ENCODE measurements at places on chromosomes 1 and 21. TPM values are rescaled to one million over a fixed set of nuclear protein-coding genes. Genes with fewer than 3 reads are reported as not detected.

DNA sequence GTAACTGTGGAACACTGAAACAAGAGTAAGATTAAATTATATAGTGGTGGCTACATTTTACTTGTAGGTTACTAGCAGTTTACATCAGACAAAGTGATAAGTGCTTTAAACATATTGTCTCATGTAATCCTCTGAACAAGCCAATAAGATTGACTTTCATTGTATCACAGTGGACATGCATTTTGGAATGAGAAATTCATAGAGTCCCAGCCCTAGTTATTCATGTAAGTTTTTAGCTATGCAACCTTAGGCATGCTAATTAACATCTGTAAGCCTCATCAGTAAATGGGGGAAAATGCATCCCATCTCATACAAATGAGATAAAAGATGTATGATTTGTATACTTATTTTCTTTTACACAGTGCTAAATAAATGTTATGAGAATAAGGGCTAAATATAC, 1038.1 kb upstream of the ADGRL4 start:
- DNase-seq: no peak

GSTM5 gene
- 13.0 TPM for total RNA-seq

TIE1 gene
- total RNA-seq: 21.7 TPM

SCYL3 gene
- 6.3 TPM for total RNA-seq

- no peak for DNase-seq
Observed at GRCh38 chr1:34750610-34751009, 4.2 kb upstream of the GJB5 start.

DNA sequence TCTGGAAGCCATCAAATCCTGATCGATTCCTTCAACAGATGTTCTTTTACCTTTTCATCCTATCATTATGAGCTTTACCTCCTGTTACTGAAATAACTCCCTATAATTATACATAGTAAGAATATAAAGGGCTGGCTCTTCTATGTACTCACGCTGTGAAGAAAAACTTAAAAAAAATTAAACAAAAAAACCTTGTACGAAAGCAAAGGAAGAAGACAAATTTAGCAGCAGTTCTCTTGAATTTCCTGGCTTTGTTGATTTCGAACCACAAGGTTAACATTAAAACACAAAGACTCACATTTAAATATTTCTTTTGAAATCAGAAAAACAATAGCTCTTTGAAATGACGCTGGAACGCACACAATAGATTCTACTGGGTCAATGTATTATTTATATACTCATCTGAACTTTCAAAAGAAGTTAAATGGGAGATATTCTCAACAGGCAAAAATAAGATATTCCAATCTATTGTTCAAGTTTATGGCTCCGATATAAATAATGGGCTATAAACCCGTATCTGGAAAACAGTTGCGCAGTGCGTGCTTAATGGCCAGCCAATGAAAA, 13.6 kb upstream of the SPEN start:
- DNase-seq: no peak
